ENCODE measurements at places on chromosomes 1 and 21. TPM values are rescaled to one million over a fixed set of nuclear protein-coding genes. Genes with fewer than 3 reads are reported as not detected.

ATP6V1G3 gene
- total RNA-seq, result not detected

PTPRC gene
- not detected for total RNA-seq

- DNase-seq, result no peak
Measured at GRCh38 chr1:30663596-30664091, 59.7 kb downstream of the MATN1 start.

DNA sequence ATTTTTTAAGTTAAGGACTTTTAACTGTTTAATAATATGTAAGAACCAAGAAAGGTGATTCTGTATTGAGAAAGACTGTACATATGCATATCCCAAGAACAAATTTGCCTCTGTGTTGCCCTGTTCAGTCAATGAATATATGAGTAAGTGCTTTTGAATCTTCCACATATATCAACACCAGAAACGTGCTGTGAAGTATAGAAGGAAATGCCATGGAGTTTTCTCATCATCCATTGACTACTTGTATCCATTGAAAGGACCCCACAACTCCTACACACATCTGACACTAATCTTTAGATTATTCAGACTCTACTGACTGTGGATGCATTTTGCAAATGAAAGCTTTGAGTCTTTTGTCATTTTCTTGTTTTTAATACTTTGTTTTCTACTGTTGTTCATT, 366.9 kb downstream of the S1PR1 start:
- DNase-seq, result no peak

DYRK3 gene
- 5.1 TPM for total RNA-seq

DNA sequence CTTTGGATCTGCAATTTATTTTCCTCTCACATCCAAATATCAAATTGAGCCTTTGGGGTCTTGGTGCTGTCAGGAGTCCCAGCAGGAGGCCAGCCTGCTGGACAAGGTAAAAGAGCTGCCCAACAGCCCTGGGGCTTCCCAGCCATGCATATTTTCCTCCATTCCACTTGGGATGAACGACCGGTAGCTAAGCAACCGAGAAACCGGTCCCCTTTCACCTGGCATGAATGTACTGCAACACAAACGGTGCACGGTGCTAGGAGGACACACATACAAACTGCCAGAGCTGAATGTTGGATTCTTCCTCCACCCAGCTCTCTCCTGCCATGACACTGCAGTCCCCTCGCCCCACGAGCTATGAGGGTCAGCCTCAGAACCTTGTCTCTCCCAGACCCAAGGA, 42.7 kb downstream of the BCAR3 start:
- DNase-seq, result peak; percentile 33

DNA sequence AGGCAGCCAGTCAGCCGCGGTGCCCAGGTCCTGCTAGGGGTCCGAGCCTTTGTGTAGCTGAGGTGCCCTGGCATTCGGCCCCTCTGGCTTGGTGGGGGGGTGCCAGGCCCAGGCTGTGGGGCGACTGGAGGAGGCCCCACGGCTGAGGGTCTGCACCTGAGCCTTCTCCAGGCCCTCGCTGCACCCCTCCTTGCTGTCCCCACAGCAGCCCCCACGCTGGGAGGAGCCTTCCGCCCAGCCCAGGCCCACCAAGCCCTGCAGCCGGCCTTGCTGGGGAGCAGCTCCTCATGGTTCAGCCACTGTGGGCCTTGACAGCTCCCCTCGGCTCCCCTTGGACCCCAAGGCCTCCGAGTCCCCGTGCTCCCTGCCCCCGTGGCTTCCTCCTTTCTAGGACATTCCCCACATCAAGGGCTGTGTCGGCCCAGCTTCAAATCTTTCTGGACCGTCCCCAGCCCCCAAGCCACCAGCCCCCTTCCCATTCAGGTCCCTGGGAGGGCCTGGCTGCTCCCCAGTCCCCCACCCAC, 67.8 kb downstream of the MORN1 start:
- no peak for DNase-seq

MYOM3 gene
- total RNA-seq, result 30.5 TPM

CFH gene
- total RNA-seq, result 5.7 TPM

GRCh38 chr1:94795434-94795833, 24.7 kb upstream of the SLC44A3 start:
- no peak for DNase-seq

DNA sequence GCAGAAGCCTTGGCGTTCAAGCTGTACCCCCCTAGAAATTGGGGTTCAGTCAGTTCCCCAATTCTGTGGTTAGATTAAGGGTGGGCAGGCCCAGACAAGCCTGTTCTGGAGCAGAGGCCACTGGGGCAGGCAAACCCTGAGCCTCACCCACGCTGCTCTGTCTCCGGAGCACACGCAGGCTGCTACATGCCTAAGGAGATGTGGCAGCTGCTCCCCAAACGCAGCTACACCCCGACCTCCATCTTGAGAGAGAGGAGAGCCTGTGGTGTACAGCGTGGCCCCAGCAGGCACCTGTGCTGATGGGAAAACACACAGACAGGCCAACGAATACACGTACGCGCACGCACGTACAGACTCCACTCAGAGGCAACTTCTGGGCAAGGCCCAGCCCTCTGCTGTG, 33.9 kb upstream of the GRHL3 start:
- DNase-seq, result no peak

DNA sequence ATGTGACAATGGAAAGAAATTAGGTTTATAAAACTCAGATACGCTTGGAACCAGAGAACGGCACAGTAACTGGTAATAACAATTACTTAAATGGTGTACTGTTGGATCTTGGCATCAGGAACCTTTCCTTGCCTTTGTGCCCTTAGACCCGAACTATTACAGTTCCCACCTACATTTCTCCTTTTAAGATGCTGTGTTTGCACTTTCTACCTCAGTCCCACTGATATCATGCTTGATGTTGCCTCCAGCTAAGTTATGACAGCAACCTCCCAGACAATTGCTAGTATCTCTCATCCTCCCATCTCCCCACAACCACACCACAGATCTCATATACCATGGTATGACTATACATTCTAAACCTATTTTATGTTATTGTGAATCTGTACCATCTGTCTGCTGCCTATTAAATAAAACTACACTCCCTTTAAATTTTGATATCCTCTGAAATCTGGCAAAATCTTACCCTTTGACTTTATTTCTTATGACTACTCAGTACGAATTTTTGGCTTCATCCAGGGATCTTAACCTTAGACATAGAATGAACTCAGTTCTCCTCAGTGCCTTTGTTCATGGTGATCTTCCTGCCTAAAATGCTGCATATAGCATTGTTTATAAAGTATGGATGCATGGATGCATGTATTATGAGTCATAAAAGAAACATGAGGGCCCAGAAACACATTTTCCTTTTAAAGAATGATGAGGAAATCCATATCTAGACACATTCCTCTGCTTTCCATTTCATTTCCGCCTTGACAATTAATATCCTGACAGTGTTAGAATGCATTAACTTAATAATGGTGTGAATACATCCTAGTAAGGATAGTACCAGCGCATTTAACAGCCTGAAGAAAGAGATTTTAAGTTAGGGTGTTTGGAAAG, 64.1 kb downstream of the LRRC8D start:
- no peak for DNase-seq

GRCh38 chr1:18548643-18549042, 67.9 kb downstream of the KLHDC7A start:
- no peak for DNase-seq

- DNase-seq, result no peak
Measured at GRCh38 chr1:221289103-221289502, 409.9 kb downstream of the HLX start.

DNA sequence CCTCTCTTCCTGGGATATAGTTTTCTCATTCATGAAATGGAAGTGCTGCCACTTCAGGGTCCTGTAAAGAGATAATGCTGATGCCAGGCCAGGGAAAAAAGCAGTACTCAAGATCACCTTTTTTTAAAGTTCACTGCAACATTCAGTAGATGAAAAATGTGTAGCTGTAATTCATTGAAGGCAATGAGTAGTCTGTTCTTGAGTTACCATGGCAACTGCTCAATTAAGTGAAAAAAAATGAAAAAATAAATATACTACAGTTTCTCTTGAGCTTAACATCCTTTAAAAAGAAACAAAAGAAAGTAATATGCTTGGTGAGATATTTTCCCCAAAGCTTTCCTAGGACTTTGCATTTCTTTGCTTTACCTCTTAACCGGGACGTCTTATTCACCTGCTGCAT, 183.3 kb downstream of the AK5 start:
- DNase-seq, result no peak

DNA sequence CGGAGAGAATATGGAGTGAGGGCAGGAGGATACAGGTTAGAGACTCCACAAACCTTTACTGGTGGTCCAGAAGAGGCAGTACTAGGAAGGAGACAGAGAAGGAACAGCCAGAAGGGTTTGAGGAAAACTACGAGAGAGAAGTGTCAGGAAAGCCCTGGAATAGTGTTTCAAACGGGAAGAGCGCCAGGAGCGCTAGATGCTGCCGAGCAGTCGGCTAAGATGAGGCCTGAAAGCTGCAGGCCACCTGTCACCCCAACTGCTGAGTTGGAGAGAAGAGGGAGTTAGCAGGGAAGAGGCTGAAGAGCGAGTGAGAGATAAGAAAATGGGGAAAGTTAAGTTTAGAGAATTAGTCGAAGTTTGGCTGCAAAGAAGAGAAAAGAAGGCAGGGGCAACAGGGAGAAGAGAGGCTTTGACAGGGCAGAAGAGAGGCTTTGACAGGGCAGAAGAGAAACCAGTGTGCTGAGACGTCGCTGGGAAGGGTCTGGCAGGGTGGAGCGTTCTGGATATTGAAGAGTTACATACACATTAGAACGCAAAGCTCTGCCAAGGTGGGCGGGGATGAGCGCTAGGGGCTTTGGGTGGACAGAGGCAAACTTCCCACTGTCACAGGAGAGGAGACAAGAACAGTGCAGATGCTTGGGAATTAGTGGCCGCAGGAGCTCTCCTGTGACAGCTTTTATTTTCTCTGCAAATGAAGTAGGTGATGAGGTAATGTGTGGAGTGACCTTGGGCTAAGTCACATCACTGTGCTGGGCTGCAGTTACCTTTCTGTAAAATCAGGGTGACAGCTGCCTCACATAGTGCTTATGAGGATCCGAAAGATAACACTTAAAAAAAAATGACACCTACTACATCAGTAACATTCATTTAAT, 31.2 kb downstream of the PCSK9 start:
- no peak for DNase-seq

DNA sequence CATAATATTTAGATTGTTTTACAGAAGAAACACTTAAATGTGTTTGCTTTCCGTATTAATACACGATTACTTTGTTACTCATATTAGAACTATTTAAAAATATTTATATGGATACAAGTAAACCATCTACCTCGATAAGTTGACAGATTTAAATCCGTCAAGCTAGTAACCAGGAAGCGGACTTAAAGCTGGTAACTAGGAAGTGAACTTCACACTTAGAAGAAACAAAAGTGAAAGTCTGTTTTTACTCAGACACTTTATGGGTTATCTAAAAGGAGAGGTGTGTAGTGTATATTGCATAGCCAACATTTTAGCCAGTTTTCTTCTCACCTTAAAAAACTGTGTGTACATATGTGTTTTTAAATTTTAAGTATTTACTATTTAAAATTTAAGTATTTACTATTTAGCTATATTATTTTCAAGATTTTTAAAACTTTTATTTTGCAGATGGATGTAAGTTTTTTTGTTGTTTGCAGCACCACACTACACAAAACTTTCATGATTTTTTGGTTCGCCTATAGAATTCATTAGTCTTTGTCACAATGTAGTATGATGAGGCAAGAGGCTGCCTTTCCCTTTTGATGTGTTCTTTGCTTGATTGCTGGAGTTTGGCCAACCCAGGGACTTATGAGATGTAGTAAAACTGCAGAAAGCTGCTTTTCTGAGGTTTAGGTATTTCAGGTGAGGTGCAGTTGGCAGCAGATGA, 2.7 kb downstream of the USP25 start:
- peak; percentile 50 for DNase-seq

Measured in Caki2 (cell line).